Trophoblast cell (in vitro differentiated cells and primary cell): ENCODE measurements at places on chromosomes 11 and 22.
A peak's percentile ranks its signal among the peaks of the same experiment; 100 is the strongest.

- no peak for DNase-seq
Measured at GRCh38 chr22:44362249-44363012, 49.7 kb upstream of the SHISAL1 start.

DNA sequence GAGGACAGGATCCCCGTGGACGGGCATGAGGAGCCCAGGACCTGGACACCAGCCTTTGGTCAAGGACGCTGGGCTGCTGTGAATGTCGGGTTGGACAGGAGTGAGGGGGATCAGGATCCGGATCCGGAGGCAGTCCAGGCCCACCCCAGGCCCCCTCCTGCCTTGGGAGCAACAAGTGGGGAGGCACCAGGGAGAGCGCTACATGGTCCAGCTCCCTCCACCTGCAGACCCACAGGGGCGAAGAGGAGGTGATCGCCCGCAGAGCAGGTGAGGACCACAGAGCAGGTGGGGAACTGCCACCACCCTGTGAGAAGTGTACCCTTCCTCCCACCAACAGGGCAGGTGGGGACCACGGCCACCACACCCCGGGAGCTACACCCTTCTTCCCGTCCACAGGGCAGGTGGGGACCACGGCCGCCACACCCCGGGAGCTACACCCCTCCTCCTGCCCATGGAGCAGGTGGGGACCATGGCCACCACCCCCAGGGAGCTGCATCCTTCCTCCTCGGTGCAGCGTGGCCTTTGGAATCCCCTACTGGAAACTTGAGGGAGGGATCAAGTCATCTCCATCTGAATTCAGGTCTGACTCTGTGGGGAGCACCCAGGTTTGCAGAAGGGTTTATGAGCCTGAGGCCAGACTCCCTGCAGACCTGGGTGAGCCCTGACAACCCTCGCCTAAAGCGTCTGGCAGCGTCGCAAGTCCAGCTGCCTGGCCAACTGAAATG lies 141.0 kb downstream of the BRD1 start:
- DNase-seq: no peak

DNA sequence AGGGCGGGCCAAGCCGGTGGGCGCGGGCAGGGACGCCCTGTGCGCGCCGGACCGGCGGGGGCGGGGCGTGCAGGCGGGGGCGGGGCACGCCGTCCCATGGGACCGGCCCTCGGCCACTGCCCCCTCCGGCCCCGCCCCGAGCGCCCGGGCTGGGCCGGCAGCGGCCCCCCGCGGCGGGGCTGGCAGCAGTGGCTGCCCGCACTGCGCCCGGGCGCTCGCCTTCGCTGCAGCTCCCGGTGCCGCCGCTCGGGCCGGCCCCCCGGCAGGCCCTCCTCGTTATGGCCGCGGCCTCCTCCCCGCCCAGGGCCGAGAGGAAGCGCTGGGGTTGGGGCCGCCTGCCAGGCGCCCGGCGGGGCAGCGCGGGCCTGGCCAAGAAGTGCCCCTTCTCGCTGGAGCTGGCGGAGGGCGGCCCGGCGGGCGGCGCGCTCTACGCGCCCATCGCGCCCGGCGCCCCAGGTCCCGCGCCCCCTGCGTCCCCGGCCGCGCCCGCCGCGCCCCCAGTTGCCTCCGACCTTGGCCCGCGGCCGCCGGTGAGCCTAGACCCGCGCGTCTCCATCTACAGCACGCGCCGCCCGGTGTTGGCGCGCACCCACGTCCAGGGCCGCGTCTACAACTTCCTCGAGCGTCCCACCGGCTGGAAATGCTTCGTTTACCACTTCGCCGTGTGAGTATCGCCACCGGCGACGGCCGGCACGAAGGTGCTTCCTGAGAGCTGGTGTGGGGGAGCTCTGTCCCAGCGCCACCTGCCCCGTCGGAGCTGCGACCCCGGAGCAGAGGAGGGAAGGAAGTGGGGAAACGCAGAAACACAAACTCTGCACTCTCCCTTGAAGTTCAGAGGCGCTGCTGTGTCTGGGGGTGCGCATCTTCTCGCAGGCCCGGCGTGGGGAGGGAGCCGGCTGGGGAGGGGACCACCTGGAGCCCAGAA lies at the start of gene KCNQ1:
Gene KCNQ1 (plus strand): TSS at position 188 of the 925 bp plus-strand sequence. CDS start 91 bp downstream, at position 279.
- DNase-seq: no peak

DNA sequence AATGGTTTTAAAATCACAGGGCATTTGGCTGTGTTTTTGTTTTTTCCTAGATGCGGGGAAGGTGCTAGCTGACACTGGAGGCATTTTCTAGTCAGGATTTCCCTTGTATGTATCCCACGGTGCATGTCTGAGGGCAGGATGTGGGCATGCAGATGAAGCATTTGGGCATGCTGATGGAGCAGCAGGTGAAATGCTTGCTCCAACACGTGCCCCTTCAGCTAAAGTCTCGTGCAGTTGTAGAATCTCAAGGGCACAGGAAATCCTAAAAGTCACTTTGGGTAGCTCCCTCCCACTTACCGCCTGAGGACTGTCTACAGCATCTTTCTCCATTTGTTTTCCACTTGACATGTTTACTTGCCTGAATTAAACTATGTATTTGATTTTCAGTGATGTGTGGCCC lies 429.4 kb upstream of the B3GAT1 start:
- no peak for DNase-seq

DNA sequence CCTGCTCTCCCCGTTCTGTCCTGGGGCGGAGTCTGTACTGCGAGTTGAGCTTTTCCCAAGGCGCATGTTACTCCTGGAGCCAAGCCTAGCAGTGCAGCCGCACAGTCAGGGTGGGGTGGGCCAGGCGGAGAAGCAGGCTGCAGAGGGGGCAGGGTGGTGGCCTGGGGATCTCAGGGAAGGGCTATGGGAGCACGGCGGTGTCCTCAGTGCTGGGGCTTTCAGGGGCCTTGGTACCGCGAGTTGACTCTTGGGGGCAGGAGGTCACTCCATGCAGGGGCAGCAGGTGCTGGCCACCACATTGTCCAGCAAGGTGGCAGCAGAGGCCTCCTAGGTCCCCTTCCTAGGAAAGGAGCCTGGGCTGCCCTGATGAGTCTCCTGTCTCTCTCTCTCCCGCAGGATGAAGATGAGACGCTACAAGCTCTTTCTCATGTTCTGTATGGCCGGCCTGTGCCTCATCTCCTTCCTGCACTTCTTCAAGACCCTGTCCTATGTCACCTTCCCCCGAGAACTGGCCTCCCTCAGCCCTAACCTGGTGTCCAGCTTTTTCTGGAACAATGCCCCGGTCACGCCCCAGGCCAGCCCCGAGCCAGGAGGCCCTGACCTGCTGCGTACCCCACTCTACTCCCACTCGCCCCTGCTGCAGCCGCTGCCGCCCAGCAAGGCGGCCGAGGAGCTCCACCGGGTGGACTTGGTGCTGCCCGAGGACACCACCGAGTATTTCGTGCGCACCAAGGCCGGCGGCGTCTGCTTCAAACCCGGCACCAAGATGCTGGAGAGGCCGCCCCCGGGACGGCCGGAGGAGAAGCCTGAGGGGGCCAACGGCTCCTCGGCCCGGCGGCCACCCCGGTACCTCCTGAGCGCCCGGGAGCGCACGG lies 14.9 kb upstream of the MIEF1 start:
- DNase-seq: no peak

GRCh38 chr22:17678817-17679385 lies 40.3 kb downstream of the BCL2L13 start:
- peak; percentile 38 for DNase-seq

- DNase-seq: peak; percentile 71
Measured at GRCh38 chr11:107697291-107697690, 14.6 kb downstream of the SLN start.

DNA sequence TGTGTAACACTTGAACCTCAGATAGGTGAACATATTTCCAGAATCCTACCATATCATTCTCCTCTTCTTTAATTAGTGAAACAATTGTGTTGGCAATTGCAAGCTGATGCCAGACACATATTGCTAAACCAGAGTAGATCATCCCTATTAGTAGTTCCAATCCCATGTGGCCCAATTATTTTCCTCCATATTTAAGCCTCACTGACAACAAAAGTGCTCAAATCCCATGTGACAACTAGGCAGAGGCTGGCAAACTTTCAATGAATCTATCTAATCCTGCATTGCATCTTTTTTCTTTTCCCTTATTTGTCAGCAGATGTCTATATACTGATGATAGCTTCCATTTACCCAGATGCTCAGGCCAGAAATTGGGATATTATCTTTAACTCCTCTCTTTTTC lies 90.4 kb downstream of the GRIA4 start:
- no peak for DNase-seq

DNA sequence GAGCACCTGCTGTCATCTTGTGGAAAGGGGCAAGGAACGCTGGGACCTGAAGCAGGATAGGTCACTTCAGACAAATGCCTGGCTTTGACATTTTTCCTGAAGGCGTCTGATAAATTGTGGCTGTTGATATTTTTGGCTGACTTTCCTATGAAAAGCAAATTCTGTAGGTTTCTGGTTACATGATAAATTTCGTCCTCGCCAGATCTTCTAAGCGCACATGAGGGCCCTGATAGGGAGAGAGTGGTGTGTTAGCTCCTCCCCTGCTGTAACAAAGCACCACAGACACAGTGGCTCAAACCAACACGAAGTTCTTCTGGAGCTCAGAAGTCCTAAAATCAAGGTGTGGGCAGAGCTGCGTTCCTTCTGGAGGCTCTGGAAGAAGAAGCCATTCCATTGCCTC lies 19.6 kb downstream of the APOL4 start:
- DNase-seq: no peak

DNA sequence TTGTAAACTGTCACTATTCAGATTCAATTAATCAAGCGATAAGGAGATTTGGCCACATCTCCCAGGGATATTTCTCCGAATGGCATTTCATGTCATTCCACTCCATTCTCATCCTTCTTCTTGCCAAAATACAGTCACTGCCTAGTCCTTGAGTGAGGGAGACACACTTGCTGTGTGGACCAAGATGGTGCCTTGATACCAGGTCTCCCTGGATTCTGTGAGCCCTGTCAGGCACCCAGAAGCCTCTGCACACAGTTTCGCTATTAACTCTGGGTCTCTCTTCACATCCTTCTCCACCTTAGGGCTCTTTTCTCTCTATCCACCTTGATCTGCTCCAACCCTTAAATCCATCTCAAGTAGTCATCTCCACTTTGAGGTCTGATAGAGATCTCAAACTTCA lies 119.9 kb upstream of the LMO1 start:
- no peak for DNase-seq

- peak; percentile 47 for DNase-seq
Measured at GRCh38 chr11:46475051-46475925, 83.7 kb upstream of the CHRM4 start.

DNA sequence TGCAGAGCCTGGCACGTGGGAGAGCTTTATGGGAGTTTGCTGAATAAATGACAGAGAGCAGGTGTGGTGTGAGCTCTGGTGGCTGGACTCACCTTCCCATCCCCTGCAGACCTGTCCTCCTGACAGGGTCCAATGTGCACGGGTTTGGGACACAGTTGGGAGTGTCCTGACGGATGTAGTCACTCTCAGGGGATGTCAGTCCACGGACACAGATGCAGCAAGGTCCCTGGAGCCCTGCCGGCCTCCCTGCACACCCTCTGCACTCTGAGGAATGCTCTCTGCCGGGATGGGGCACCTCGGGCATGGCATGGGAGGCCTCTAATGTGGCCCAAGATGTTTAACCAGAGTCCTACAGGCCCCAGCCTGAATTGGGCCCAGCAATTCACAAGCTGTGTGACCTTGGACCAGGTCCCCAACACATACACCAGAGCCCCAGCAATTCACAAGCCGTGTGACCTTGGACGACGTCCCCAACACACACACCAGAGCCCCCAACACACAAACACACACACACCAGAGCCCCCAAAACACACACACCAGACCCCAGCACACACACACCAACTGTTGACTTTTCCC lies 30.0 kb upstream of the RFPL3 start:
- DNase-seq: no peak

DNA sequence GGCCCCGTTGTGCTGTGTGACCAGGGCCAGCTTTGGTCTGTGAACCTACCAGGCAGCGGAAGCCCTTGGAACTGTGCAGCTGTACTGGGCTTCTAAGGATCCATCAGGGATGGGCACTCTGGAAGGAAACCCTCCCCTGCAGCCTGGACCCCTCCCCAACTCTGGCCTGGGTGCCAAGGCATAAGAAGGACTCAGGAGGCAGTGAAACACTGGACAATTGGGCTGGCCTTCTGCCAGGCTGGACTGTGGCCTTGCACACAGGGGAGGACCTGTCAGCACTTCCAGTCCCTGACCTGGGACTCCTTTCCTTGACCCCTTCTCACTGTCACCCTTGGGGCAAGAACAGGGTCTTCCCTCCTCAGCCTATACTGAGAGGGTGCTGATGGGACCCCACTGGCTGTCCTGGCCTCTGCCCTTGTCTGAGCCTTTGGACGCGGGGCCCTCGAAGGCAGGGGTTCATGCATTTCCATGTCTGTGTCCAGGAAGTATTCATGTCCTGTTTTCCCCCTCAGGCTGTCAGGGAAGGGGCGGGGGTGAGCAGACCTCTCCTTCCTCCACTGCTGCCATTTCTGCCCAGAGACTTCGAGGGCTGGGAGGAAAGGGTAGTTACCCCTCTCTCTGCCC lies 39.6 kb downstream of the PDE2A start:
- no peak for DNase-seq

DNA sequence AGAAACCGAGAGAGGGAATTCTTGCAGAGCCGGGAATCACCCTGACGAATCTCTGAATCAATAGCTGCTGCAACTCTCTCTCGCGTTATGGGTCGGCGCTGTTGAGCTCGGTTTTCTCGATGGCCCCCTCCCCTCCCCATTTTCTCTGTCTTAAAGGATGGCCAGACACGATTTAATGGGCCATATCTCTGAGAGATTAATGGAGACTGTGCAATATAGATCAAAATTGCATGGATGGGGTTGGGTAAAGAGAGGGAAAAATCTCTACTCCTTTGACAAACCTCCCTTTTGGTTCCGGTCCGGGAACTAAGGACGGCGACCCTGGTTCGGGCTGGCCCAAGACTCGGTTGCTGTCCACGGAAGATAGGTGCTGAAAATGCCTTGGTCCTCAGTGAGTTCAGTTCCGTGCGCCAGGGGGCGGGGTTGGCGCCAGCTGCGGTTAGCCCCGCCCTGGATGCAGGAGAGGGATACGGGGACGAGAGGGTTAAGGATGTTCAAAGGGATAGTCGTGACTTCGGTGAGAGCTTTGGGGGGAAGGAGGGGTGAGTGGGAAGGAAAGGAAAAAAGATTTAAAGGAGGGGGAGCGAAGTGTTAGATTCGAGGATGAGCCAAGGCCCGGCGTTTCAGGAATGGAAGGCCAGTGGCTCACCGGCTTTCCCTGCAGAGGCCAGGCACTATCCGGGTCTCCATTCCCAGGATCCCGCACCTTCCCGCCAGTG lies 103.6 kb upstream of the HSD17B12 start:
- DNase-seq: peak; percentile 12

DNA sequence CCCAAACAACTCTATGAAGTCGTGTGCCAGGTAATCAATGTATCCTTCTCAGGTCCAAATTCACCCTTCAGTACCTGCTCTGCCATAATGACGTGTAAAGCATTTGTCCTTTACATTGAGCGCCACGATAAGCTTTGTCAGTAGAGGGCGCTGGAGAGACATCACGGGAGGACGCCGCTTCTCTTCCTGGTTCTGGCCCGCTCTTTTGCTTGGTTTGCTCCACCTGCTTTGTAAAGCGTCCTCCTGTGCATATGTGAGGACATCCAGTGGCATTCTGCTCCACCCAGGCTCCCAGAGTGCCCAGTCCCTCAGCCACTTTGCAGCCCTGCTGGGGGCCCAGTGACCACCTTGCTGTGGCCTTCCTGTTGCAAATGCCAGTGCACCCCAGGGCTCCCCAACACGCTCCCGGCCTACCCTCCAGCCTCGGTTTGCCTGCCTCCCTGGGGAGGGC lies 61.1 kb downstream of the WT1 start:
- peak; percentile 79 for DNase-seq
